ENCODE measurements at places on chromosomes 4 and X.
A peak's percentile ranks its signal among the peaks of the same experiment; 100 is the strongest.

DNA sequence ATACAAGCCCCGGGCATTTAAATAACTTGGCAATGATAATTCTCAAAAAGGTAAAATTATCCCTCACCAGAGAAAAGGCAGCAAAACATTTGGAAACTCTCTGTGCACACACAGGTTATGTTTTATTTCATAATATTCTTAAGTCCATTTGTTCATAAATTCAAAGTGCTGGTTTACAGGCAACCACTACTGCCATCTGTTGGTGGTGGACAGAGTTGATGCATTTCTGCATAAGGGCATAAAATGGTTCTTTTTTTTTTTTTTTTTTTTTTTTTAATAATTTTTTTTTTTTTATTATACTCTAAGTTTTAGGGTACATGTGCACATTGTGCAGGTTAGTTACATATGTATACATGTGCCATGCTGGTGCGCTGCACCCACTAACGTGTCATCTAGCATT lies 31.5 kb upstream of the IL21 start:
- peak; percentile 35 for DNase-seq

GRCh38 chrX:112391313-112391712 lies 288.4 kb downstream of the LHFPL1 start:
- DNase-seq, result no peak

GRCh38 chr4:80240976-80241375 lies 25.5 kb upstream of the FGF5 start:
- DNase-seq, result no peak

- no peak for DNase-seq
Observed at GRCh38 chrX:112874175-112874574, 33.5 kb upstream of the AMOT start.

DNA sequence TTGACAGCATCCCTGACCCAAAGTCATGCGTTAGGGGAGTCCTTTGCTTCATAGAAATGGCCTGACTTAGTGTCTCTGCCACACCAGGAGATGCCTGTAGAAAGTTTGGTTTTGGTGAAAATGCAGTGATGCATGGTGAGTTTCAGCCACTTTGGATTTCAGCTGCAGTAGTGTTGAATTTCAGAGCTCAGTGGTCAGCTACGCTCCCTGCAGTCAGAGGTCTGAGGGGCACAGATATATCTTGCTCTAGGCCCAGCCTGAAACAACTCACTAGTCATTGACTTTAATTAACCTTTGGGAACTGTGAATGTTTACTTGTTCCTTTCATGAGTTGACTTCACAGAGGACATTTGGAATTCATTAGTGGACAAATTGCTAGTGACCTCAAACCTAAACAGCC lies 17.5 kb downstream of the RBMX2 start:
- DNase-seq, result no peak

- no peak for DNase-seq
Observed at GRCh38 chr4:142645475-142646108, 200.5 kb downstream of the INPP4B start.

DNA sequence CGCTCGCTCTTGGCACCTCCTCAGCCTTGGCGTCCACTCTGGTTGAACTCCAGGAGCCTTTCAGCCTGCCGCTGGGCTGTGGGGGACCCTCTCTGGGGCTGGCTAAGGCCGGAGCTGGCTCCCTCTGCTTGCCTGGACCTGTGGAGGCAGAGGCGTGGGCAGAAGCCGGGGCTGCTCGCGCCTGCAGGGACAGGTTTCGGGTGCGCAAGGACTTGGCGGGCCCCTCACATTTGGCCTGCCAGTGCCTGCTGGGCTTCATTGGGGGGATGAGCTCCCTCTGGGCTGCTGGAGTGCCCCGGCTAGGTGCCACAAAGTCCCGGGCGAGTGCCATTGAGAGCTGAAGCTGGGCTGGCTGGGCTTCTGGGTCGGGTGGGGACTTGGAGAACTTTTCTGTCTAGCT lies 371.7 kb downstream of the FAM133A start:
- no peak for DNase-seq
